Prostate gland (tissue), 2 donors: ENCODE measurements at places on chromosomes 1 and 21. TPM values are rescaled to one million over a fixed set of nuclear protein-coding genes. Genes with fewer than 3 reads are reported as not detected.

The WASF2 gene
- 42.0 TPM for total RNA-seq

The TBX15 gene
- 0.87 TPM for total RNA-seq

The PTGER3 gene
- 3.6 TPM for total RNA-seq

The NHLH1 gene
- not detected for total RNA-seq

The RPS27 gene
- total RNA-seq, result 3,992 TPM

The RBM11 gene
- total RNA-seq, result 4.1 TPM

GRCh38 chr1:202304375-202304774 is 37.4 kb downstream of the UBE2T start:
- DNase-seq, result no peak

DNA sequence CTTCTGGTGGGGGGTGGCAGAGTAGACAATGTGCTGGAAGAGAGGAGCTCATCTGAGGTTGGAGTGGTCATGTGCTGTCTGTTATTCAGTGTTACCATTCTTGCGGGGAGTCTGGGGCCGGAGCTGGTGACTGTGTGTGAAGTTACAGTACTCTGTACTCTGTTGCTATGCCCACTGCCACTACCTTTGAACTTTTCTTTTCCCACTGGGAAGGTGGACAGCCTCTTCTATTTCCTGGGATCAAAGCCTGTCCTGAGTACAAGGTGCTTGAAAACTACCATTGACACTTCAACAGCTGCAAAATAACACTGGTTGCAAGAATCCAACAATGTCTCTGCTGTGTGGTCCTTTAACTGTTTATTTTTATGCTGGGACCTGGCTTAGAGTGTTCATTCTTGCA is 66.4 kb upstream of the ZNF326 start:
- no peak for DNase-seq

GRCh38 chr21:46144464-46145070 is 10.8 kb downstream of the FTCD start:
- no peak for DNase-seq

- peak; percentile 53 for DNase-seq
Measured at GRCh38 chr1:25232866-25233784, 823 bp upstream of the SYF2 start.

GRCh38 chr1:153363641-153364040 is 6.0 kb downstream of the S100A9 start:
- DNase-seq, result no peak

DNA sequence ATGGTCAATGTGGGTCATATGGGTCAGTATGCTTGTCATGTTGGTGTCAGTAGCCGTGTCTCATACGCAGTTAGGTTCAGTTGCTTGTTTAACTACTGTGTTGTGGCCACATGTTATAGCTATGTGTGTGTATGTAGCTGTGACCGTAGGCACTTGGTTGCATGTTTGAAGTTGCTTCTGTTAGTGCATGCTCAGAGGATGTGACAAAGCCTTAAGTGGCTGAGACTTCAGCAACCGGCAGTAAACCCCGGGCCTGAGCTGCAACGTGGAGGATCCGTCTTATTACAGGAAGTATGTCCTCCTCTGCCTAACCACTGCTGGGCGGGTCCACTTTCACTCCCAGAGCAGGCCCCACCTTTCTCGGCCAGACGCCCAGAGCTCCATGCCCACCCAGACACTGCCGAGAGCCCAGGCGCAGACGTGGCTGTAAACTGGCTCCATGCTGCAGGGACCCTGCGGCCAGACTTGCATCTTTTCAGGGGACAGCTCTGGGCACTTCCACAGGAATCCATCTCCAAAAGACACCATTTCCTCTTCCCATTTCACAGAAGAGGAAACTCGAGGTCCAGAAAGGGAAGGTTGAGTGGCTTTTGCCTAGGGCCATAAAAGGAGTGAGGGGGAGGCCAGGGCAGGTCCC is 2.2 kb downstream of the TCEA3 start:
- DNase-seq, result peak; percentile 68

- DNase-seq, result no peak
Measured at GRCh38 chr1:176720838-176721237, 257.9 kb downstream of the PAPPA2 start.

DNA sequence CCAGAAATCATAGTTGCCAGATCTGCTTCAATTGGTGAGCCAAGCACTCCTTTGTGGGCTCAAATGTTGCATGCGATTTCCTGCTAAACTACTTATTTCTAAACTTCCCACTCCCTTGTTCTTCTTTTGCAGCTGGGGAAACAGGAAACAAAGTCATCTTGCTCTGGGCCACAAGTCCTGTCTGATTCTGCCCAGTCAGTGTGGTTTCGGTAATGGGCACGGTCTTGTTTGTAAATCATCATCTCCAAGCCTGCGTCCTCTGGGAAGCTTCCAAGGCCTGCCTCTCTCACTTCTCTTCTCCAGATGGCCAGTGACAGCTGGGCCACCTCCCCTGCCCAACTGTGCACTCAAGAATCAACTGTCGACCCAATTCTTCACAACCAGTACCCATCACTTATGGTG is 4.4 kb downstream of the S100A8 start:
- no peak for DNase-seq

DNA sequence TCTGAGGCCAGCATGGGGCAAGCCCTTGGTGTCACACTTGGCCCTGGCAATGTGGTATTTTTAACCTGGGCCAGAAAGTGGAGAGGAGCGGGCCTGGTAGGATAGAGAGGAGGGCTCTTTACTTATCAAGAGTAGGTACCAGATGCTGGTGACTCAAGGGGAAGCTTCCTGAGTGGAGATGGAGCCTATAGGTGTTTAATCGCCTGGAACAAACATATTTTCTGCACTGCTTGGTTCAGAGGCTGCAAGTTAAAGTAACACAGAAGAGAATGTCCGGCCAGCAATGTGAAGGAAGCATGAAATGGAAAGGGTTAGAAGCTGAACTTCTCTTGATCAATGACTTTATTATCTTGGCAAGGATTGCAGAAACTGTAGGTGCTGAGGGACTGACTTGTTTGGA is 74.3 kb downstream of the DDR2 start:
- no peak for DNase-seq

DNA sequence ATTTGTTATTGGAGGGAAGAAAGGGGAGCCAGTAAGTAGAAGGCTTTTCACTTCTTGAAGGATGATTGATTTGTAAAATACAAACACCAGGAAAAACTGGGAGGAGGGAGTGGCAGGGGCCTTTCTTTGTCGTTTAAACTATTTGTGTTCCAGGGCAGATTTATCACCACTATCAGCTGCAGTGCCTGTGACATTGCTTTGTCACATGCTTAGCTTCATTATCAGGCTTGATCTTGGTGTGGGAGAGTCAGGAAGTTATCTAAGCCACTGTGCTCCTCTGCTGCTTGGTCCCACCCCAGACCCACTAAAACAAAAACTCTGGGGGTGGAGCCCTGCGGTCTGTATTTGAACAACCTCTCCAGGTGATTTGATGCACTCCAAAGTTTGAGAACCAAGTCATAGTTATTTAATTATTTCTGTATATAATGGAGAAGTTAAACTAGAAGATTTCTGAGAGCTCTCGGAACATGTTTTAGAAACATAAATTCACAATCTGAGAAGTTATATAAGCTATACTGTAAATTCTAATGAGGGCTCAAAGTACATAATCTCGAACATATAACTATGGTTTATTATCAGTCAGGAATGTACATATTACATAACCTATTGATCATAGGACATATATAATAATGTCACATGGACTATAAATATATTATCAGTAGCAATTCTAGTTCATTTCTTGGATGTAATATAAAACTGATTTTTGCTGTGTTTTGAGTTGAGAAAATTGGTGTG is 87.9 kb downstream of the CDC14A start:
- DNase-seq, result peak; percentile 29
